Gastrocnemius medialis (tissue), 4 donors: ENCODE measurements at places on chromosomes 2 and 18. TPM values are rescaled to one million over a fixed set of nuclear protein-coding genes. Genes with fewer than 3 reads are reported as not detected.

The INPP5D gene
- 7.6 TPM for total RNA-seq

The DNAH6 gene
- total RNA-seq: not detected

The ZNF521 gene
- 3.5 TPM for total RNA-seq

The POTEE gene
- total RNA-seq: not detected

The CD226 gene
- 0.27 TPM for total RNA-seq

The PMAIP1 gene
- not detected for total RNA-seq

The FOXD4L1 gene
- total RNA-seq: 0.13 TPM

The UNC50 gene
- total RNA-seq: 43.1 TPM

DNA sequence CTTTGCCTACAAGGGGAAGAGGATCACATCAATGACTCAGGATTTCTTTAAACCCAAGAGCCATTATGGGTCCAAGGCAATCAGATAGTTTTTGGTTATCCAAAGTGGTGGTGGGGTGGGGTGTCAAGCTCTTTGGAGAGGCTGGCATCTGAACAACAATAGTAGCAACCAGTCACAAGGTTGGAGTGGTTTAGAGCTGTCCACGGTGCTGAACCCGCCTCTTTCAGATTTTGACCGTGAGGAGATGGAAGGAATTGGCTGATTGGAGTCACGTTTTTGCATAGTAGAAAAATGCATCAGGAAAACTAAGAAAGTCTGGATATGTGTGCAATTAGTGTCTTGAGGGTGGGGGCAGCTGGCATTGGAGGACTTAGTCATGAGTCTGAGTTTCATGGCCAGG lies 159.9 kb downstream of the LOXHD1 start:
- no peaks in the 10 kb centered on the region for H3K4me1 ChIP-seq
- DNase-seq: no peak
- H3K36me3 ChIP-seq: no peaks in the 10 kb centered on the region
- H3K4me3 ChIP-seq: no peak overlapping the region
- no peak overlapping the region for H3K27ac ChIP-seq

GRCh38 chr2:150468350-150468960 lies 19.0 kb downstream of the RND3 start:
- DNase-seq: no peak
- H3K27me3 ChIP-seq: no peaks in the 10 kb centered on the region
- no peak overlapping the region for H3K27ac ChIP-seq
- H3K4me1 ChIP-seq: no peaks in the 10 kb centered on the region
- H3K36me3 ChIP-seq: peaks cover 3% of the 10 kb centered on the region
- H3K4me3 ChIP-seq: no peak overlapping the region

- DNase-seq: no peak
- no peak overlapping the region for H3K4me3 ChIP-seq
- H3K27ac ChIP-seq: no peak overlapping the region
- H3K36me3 ChIP-seq: no peaks in the 10 kb centered on the region
- H3K4me1 ChIP-seq: no peaks in the 10 kb centered on the region
- peaks cover 39% of the 10 kb centered on the region for H3K27me3 ChIP-seq
Measured at GRCh38 chr18:31040686-31041270, 1.8 kb downstream of the DSC3 start.

- H3K27ac ChIP-seq: no peak overlapping the region
- no peaks in the 10 kb centered on the region for H3K27me3 ChIP-seq
- H3K4me1 ChIP-seq: no peaks in the 10 kb centered on the region
- H3K36me3 ChIP-seq: no peaks in the 10 kb centered on the region
- no peak for DNase-seq
Measured at GRCh38 chr2:199704358-199705238, 146.4 kb downstream of the FTCDNL1 start.

GRCh38 chr2:8144785-8145184 lies 537.1 kb upstream of the ID2 start:
- no peaks in the 10 kb centered on the region for H3K36me3 ChIP-seq
- peaks cover 13% of the 10 kb centered on the region for H3K4me1 ChIP-seq
- H3K27ac ChIP-seq: no peak overlapping the region

DNA sequence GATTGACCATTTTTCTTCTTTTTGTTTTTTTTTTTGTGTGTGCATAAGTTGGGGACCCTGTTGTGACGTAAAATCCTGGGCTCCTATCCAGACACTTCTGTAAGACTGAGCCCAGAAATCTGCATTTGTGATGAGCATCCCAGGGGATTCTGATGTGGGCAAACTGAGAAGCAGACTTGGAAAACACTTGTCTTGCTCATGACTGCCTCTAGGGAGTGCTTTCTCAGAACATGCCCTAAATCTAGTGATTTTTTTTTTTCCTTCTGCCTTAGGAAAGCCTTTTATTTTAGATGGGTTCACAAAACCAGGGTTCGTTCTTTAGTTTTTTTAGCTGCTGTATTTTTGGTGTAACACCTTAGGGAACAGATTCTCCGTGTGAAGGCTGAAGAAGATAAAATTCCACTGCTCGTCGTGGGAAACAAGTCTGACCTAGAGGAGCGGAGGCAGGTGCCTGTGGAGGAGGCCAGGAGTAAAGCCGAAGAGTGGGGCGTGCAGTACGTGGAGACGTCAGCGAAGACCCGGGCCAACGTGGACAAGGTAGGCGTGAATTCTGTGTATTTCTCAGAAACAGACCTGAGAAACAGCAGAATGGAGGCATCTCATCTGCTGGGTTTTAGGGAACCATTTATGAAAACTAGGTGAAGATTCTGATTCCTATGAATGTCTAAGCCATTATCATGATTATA lies 36.7 kb downstream of the RALB start:
- peaks cover 43% of the 10 kb centered on the region for H3K36me3 ChIP-seq
- H3K4me1 ChIP-seq: no peaks in the 10 kb centered on the region
- H3K27me3 ChIP-seq: no peaks in the 10 kb centered on the region
- no peak overlapping the region for H3K4me3 ChIP-seq
- no peak for DNase-seq
- no peak overlapping the region for H3K27ac ChIP-seq

- H3K4me1 ChIP-seq: no peaks in the 10 kb centered on the region
- no peak overlapping the region for H3K4me3 ChIP-seq
- H3K36me3 ChIP-seq: no peaks in the 10 kb centered on the region
Measured at GRCh38 chr2:60416221-60417008, 137.0 kb downstream of the BCL11A start.

- no peak overlapping the region for H3K4me3 ChIP-seq
- no peak overlapping the region for H3K27ac ChIP-seq
- H3K36me3 ChIP-seq: no peaks in the 10 kb centered on the region
- H3K4me1 ChIP-seq: no peaks in the 10 kb centered on the region
Measured at GRCh38 chr18:27164905-27165304, 20.2 kb downstream of the CHST9 start.

DNA sequence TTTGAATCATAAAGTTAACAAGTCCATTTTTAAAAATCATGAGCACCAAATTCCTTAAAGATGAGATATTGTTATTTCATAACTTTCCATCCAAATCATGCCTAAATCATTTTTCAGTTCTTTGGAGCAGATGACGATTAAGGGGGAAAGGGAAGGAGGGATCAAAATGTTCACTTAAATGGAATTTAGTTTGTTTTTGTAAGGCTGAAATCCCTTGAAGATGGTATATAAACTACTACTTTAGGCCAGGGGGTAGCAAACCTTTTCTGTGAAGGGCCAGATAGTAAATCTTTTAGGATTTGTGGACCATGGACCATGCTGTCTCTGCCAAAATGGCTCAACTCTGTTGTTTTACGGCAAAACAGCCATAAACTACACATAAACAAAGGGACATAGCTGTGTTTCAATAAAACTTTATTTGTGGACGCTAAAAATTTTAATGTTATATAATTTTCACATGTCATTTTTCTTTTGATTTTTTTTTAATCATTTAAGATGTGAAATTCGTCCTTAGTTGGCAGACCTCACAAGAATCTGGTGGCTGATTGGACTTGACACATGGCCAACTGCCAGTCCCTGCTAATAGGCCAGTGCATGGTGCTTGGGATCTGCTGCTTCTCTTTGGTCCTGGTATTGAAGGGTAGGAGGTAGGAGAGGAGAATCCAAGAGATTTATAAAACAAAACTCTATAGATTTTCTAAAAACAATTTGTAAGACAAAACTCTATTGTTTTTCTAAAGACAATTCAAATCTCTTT lies 52.0 kb upstream of the RTN4 start:
- no peaks in the 10 kb centered on the region for H3K36me3 ChIP-seq
- H3K27ac ChIP-seq: peak overlapping the region; percentile 61
- H3K4me3 ChIP-seq: no peak overlapping the region
- no peaks in the 10 kb centered on the region for H3K27me3 ChIP-seq
- H3K4me1 ChIP-seq: peaks cover 32% of the 10 kb centered on the region

- no peak for DNase-seq
- no peak overlapping the region for H3K27ac ChIP-seq
- H3K36me3 ChIP-seq: no peaks in the 10 kb centered on the region
- no peak overlapping the region for H3K4me3 ChIP-seq
- H3K4me1 ChIP-seq: peaks cover 5% of the 10 kb centered on the region
- H3K27me3 ChIP-seq: no peaks in the 10 kb centered on the region
Measured at GRCh38 chr18:80171054-80171872, 62.2 kb downstream of the ADNP2 start.
